ENCODE measurements at places on chromosomes 4 and X.
A peak's percentile ranks its signal among the peaks of the same experiment; 100 is the strongest.

DNA sequence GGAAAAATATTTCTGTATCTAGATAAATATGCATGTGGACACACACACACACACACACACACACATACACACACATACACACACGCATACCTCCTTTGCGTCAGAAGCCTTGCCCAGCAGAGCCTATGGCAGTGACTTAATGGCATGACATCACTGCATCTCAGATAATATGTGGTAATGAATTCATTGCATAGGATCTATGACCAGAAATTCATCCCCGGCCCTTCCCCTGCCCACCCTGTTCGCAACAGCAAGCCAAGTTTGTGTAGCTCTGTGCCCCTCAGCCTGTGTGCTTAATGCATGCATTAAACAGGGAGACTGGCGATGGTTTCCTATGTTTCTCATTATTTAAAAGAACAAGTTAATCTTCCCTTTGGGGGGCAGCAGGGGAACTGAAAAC, 120.7 kb downstream of the NKX6-1 start:
- DNase-seq = no peak

- DNase-seq = no peak
Observed at GRCh38 chr4:149896432-149896831, 80.8 kb upstream of the IQCM start.

GRCh38 chr4:16415751-16416150, 189.5 kb upstream of the TAPT1 start:
- no peak for DNase-seq

DNA sequence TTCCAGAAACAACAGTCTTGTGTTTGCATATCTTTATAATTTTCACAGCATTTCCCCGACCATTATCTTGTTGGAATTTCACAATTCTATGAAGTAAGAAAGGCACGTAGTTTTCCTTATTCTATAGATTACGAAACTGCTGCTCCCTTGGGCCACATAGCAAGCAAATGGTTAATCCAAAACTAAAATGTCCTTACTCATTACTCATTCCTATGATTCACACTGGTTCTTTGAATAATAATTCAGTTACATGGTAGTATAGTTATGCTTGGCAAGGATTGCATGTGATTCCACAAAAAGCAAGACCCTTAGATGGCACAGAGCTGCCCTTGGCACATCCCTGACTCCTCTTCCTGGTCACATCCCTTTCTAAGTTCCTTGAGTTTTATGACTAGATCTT, 51.2 kb downstream of the OR13H1 start:
- DNase-seq = no peak

- no peak for DNase-seq
Observed at GRCh38 chrX:30793767-30794103, 95.3 kb downstream of the TAB3 start.

DNA sequence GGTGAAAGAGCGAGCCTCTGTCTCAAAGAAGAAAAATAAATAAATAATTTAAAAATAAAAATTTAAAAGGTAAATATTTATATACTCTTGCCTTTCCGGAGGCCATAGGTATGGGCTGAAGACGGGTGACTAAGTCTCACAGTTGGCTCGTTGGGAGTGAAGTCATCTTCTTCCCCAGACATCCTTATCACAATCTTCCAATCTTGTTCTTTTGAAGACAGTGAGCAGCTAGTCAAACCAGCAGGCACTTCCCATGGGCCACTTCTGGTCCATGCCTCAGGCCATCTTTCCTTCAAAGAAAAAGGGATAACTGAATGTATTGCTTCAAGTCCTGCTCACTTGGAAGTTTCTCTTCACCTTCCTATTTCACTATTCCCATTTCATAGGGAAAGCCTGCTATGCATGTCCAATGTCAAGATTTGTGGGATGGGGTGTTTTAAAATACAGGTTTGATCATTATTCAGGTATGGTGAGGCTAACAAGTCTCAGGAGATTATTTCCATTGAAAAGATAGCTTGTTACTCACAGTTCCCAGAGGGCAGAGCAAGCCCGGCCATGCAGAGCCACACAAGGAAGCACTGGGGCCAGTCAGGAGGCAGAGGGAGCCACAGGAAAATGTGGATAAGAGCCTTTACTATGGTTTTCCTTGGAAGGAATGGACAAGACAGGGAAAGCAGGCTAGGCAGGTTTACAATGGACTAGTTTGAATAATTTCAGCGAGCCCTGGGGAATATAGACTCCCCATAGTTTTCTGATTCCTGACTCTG, 33.3 kb upstream of the VCX2 start:
- no peak for DNase-seq

DNA sequence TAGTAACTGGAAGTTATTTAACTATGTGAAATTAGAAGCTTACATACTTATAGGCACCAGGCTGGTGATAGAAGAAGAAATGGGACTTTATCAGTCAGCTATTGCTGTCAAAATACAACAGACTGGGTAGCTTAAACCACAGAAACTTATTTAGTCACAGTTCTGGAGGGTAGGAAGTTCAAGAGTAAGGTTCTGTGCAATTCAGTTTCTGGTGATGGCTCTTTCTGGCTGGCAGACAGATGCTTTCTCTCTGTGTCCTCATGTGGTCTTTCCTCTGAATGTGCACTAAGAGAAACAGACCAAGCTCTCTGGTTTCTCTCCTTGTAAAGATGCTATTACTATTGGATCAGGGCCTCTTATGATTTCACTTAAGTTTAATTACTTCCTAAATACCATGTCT, 92.1 kb upstream of the ANKRD50 start:
- DNase-seq = no peak

DNA sequence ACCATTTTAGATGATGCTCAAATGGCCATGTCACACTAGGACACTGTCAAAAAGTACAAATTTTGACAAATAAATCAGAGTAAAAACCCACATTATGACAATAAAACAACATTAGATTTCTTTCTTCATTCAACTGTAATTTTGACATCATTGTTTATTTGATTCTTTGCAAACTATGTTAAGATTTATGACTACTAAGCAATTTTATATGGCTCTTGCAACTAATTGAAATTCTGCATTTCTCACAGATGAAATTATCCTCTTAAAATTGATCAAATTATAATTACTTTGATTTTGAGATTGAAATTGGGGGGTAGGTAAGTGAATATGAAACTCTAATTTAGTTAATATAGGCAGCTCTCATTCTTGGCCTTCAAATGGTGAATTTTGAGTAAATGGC, 59.8 kb downstream of the ATOH1 start:
- no peak for DNase-seq

DNA sequence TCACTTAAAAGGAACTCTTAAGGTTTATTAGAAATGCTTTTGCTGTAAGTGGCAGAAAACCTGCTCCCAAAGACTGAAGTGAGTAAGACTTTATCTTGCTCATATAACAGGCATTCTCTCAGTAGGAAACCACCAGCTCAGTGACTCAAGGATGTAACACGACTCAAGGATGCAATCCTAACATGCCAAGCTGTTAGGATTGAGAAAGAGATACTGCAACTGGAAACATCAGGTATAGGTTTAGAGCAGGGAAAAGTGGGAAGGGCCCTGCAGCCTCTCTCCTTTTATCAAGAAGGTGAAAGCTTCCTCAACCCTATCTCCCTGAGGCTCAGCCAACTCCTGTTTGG, 11.9 kb upstream of the SLC9A7 start:
- DNase-seq = no peak

GRCh38 chrX:100975212-100975611, 5.7 kb downstream of the ARL13A start:
- DNase-seq = no peak

DNA sequence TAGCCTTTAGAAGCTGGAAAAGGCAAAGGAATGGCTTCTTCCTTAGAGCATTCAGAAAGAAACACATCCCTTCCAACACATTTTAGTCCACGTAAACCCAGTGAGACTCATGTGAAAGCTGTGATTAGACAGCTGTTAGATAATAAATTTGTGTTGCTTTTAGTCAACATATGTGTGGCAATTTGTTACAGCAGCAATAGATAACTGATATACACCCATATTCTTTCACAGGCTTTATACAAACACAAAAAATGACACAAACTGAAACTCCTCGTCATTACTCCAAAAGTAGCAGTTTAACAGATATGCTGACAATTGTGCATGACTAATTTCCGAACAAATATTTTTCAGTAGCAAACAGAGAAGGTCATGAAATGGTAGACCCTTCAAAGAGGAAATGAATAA, 65.3 kb downstream of the ANTXR2 start:
- DNase-seq = no peak

- DNase-seq = no peak
Observed at GRCh38 chrX:113950081-113950678, 633.7 kb upstream of the HTR2C start.

DNA sequence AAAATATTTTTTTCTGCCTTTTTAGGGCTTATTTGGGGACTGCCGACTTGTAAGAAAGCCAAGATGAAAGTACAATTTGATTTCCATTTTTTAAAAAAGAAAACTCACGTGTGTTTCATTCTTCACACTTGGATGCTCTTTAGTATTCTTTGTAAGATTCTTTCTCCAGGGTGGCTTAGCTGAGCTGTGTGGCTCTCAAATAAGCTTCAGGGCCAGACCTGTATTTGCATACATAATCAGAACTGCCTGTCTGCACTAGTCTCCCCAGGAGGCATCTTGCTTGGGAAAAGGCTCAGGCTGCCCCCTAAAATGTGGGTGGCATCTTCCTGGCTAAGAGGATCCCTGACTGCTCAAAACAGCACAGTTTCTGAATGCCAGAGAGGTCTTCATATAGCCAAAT, 498.4 kb downstream of the MID1IP1 start:
- DNase-seq = no peak

DNA sequence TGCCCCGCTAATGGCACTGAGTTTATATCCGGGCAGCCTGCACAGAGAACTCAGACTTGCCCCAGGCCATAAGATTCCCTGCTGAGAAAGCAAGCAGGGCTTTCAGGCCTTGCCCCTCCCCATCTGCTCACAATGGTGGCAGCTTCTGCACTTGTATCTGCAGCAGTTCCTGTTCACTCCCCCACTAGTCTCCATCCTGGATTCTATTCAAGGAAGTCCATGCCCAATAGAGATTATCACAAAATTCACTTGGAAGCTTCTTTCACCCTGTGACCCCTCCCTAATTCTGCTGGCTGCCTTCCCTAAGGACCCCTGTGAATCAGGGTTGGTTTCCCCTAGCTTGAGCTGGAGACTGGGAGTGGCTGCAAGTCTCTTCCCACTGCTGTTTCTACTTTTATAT, 34.5 kb upstream of the UCP1 start:
- DNase-seq = no peak

- DNase-seq = peak; percentile 39
Observed at GRCh38 chr4:128220286-128221235, 67.1 kb downstream of the PGRMC2 start.

- DNase-seq = no peak
Observed at GRCh38 chr4:92789741-92790140, 486.0 kb downstream of the GRID2 start.

DNA sequence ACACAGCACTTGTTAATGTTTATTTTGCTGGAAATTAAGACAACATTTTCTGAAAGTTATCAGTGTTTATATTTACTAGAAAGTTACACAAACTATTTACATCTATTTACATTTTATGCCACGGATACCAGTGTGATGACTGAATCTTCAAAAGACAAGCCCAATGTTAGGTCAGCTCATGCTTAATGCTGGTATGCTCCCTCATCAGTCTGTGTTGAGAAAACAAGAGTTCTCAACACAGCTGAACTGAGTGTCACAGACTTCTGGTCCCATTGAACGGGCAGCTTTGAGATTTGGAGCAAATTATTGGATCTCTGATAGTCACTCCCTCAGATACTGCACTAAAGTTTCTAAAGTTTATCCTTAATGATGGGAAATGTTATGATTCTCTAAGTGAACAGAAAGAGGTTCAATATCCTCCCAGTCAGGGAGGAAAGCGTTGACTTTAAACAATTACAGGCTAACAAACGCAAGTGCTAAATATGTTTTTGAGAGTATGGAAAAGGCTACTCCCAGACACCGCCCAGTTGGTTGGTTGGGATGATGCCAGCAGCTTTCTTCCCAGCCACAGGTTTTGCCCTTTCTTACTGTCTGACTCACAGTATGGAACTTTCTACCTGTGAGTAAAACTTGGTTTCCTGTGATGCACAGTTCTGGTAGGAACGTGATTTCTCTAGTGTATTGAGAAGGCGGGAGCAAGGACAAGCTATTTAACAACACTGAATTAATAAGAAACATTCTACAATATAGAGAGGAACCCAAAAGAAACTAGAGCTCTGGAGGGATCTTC, 1293.6 kb upstream of the TENM3 start:
- no peak for DNase-seq

- no peak for DNase-seq
Observed at GRCh38 chr4:77163641-77164040, 6.6 kb downstream of the CCNG2 start.

DNA sequence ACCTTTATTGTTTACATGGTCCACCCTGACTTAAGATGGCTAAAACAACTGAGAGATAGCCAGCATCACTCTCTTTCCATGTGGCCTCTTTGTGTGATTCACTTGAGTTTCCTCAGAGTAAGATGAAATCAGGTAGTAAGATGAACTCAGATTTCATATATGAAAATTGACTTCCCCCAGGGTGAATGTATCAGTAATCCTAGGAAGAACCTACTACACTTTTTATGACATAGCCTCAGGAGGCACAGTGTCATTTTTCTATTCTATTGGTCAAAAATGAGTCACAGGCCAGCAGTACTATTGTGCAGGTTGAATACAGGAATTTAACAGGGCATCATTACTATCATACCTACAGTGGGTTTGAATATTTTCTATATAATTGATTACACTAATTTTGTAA, 14.6 kb upstream of the SULT1E1 start:
- no peak for DNase-seq

DNA sequence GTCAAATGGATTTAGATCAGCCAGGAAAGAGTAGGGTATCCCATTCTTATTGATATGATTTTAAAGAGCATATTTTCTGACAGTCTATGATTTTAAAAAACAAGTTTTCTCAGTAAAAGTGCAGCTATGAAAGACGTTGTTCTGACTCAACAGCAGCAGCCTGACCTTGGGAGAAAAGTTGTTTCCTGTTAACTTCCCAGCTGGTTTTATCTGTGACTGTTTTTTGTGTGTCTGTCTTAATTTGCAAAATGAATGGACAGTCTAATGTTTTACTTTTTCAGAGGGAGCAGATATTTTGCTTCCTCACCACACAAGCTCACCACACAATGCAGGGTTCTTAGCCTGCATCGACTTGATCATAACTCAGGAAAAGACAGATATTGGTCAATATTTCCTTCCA, 764 bp upstream of the MTHFD2L start:
- DNase-seq = no peak

DNA sequence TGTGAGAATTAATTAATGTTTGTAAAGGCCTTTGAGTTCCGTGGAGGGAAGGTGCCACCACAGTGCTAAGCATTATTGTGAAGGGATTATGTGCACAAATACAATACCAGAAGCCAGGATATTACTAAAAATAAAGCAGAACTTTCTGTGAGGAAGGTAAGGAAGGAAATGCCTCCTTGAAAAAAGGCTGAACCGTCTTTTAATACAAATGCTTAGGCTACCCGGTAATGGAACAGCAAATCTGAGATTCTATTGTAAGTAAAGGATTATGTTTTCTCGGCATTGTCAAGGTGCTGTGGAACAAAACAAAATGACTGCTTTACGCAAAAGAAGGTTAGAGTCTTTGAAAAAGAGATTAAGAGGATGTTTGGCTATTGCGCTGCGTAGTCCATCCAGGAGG, 57.9 kb upstream of the SPRY1 start:
- no peak for DNase-seq
